ENCODE measurements at places on chromosomes 12 and 14. TPM values are rescaled to one million over a fixed set of nuclear protein-coding genes. Genes with fewer than 3 reads are reported as not detected.

Gene KLRF1
- 0.34 TPM for total RNA-seq

- peak; percentile 81 for DNase-seq
These were observed 717 bp downstream of the UBC start for GRCh38 chr12:124913474-124914391.

DNA sequence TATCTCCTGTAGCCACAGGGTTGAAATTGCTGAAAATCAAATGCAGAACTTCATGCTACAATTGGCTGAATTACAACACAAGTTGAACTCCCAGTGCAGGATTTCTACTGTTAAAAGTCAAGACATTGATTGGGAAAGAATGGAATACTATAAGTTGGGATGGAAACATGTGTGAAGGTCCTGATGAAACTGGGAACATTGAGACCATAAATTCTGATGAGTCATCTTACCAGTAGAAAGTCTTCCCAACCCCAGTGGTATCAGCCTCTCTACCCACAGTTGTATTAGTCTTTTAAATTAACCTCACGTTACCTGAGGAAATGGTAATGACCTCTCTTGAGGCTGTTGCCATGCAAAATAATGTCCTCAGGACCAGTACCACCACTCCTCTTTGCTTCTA lies 27.4 kb upstream of the DYRK2 start:
- no peak for DNase-seq

DNA sequence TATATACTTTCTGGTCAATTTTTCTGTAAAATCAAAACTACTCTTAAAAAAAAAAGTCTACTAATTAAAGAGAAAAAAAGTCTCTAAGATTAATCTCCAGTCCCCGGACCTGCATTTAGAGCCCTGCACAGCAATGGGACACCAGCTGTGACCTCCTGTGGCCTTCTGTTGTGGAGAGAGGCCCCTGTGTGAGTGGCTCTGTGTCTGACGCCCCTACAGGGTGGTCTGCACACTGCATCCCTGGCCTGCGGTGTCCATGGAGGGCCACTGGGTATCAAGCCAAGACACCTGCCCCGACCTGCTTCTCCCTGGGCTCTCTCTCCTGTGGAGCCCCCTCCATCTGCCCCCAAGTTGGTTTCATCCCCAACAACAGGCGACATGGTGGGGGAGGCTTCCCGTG lies 248.0 kb upstream of the DIO3 start:
- no peak for DNase-seq

DNA sequence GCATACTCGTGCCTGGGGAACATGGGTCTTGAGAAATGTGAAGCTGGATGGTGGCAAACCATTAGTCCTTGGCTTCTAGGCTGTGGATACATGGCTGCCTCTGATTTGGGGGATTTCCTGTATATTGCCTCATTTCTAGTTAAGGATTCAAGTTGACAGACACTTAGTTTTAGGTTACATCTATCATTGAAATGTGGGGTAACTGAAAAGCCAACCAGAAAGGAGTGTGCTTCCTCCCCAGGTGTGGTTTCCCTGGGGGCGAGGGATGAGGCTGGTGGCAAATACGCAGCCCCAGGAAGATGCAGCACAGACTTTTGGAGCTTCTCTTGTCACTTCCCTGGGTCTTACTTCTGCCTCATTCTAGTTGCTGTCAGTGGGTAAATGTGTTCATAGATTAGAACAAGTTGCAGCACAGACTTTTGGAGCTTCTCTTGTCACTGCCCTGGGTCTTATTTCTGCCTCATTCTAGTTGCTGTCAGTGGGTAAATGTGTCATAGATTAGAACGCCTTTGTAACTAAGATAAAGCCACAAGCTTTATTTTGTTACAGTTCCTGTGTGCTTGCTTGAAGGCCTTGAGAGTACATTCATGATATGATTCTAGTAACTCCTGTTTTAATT lies 85.1 kb downstream of the BORCS5 start:
- no peak for DNase-seq

DNA sequence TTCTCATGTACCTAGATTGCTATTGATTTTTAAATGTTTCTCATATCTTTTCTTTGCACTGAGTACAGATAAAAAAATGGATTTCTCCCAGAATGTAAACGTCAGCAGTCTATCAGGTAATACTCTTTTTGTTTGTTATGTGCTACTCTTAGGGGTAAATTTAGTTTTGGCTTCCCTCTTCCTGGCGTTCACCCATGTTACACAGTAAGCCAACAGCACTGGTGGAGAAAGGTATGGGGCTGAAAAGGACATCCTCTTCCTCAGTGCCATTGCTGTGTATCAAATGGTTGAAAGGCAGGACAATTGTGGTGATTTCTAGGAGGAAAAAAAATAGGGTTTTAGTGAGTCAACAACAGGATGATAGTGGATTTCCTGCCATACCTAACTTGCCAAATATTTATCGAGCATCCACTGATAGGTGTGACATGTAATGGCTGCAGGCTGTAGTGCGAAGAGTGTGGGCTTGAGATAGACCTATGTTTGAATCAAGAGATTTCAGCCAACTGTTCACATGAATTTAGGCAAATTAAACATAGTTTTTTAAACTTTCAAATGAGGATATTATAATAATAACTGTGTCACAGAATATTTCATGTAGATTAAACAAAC lies 7.5 kb downstream of the KLRF2 start:
- no peak for DNase-seq

DNA sequence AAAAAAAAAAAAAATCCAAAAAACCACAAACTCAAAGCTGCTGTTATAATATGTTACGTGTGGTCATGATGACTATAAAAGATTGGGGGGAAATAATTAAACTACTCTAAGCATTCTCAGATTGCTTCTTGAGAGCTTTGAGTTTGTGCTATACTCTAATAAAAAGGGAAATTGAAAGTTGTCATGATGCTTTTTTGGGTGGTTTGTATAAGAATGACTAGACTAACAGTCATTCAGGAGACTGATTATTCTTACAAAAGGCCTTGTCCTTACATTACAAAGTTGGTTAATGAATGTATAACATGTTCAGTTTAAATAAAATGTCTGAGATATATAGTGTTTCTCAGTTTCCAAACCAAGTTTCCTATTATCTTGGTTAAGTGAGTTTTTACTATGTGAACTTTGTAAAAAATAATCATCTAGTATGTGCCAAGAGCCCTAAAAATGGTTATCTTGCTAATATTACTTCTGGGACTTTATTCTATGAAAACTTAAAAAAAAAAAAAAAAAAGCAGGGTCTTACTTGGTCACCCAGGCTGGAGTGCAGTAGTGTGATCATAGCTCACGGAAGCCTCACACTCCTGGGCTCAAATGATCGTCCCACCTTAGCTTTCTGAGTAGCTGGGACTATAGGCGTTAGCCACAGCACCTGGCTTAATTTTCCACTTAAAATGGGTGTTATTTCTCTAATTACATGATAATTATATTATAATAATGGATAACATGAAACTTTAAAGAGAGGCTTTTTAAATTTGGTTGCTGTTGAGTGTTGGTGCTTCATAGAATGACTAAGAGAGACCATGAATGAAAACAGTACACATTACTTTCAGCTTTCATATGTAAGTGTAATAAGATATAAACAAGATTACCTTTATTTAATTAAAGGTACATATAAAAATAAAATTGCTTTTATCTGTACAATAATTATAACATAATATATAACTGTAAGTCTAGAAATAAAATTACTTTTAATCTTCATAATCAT lies 459.6 kb upstream of the RGS6 start:
- DNase-seq: no peak

Gene KRT71
- not detected for total RNA-seq

Gene TWF1
- 28.2 TPM for total RNA-seq

- DNase-seq: no peak
These were observed 298.6 kb downstream of the PDZRN4 start for GRCh38 chr12:41486718-41487117.

- DNase-seq: no peak
These were observed 108.1 kb upstream of the G2E3 start for GRCh38 chr14:30450631-30451545.

DNA sequence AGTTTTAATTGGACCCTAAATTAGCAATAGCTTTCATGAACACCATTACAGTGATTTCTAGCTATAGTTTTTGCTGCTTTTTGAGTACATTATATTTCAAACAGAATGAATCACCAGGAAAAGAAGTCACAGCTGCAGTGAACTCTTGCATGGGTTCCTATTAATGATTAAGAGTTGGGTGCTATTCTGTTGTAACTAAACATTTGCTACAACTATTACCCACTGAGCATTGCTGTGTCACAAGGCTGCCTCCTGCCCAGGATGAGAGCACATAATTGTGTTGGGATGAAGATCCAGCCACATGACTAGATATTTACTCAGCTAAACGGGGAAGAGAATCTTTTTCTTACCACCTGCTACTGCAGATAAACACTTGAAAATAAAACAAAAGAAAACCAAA lies 152.7 kb downstream of the GXYLT1 start:
- DNase-seq: no peak

- no peak for DNase-seq
These were observed 133.8 kb upstream of the NUDT4 start for GRCh38 chr12:93243689-93244513.

GRCh38 chr12:122423258-122424165 lies 1.0 kb upstream of the CLIP1 start:
- no peak for DNase-seq

DNA sequence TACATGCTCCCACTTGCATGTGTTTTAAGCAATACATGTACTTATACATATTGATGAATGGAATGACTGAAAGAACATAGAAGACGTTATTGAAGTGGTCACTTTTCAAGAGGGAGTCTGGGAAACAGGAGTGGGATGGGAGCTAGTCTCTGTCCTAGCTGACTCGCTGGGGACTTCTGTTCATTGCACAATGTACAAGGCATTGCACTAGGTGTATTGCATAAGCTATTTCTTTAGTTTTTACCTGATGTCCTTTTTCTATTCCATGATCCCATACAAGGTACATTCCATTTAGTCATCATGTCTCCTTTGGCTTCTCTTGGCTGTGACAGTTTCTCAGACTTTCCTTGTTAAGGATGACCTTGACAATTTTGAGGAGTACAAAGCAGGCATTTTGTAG lies 4.0 kb upstream of the MYO1H start:
- DNase-seq: no peak
